Activated effector memory CD4-positive, alpha-beta T cell treated with Interleukin-2 at 50 U/mL for 16 hours (primary cell): ENCODE measurements at places on chromosomes 6 and 20.

DNA sequence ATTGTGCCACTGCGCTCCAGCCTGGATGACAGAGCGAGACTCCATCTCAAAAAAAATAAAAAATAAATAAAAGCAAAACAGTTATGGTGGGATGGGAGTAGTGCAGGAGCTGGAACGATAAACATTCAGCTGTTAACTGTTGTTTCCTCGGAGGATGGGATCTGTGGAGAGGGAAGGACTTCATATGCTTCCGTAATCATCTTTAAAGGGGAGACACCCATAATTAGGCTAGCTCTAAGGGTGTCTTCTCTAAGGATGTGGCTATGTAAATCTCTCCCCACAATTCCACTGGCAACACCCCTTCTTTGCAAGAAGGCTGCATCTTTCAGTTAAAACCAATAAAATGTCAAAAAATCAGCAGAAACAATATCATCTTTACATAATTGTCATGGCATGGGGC is 42.6 kb upstream of the MTHFD1L start:
- no peak for DNase-seq

GRCh38 chr20:51093240-51093763 is 70.4 kb upstream of the KCNG1 start:
- DNase-seq: no peak

GRCh38 chr6:97085772-97086171 is 161.2 kb downstream of the KLHL32 start:
- DNase-seq: no peak

- DNase-seq: no peak
Observed at GRCh38 chr6:42341771-42342553, 109.8 kb downstream of the TRERF1 start.

GRCh38 chr6:107488174-107488874 is 1.6 kb upstream of the SOBP start:
- no peak for DNase-seq

DNA sequence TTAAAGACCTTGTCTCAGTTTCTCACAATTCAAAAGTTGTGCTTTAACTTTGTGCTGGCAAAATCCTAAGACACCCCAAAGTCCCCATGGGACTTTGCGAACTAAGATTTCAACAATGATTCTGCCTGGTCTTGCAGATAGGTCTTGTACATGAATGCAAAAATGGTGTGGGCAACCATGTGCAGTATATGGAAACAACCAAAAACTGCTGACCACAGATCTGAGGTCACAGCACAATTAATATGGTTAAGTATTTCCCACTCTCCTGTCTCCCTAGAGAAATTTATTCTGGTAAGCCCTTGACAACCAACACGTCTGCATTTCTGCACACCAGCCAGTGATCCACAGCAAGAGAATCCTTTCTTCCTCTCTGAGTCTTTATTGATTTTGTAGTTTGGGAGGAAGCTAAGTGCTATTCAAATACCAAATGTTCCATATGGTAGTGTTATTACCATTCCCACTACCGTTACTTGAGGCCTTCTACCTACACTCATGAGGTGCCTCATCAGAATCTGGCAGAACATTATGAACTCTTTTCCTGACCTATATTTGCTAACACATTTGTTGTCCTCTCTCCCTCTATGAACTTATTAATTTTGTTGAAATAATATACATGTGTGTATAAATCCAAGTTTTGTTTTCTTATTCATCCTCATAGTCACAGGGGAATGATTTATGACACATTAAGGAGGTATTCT is 178.7 kb downstream of the ATXN1 start:
- no peak for DNase-seq

- DNase-seq: no peak
Observed at GRCh38 chr6:17349427-17349826, 44.0 kb upstream of the CAP2 start.

DNA sequence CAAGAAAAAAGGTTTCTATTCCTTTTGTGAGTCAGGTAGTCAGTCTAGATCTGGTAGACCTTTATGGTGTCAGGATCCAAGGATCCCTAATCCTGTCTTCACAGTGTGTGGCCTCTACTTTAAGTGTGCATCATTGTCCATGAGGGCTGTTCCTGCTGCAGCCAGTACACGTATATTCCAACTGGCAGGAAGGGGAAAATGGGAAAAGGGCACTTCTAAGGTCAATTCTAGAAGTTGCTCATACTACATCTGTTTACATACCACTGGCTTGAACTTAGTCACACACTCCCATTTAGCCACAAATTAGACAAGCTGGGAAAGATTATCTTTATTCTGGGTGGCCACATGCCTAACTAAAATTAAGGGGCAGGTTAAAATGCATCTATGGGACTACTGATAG is 9.7 kb upstream of the MMS22L start:
- no peak for DNase-seq

DNA sequence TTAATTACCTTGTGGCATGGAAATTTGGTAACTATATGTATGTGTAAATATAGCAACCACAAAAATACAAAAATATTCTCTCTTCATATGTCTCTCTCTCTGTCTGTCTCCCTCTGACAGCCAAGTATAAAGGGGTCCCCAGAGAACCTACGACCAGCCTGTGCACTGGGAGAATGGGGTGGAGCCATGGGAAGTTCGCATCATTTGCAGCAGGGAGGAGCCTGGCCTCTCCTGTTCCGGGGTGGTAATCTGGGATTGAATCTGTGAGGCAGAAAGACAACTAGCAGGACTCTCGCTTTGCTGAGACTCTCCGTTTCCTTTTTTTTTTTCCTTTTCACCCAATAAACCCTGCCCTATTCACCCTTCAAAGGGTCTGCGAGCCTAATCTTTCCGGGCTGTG is 1109.1 kb downstream of the HACE1 start:
- no peak for DNase-seq

DNA sequence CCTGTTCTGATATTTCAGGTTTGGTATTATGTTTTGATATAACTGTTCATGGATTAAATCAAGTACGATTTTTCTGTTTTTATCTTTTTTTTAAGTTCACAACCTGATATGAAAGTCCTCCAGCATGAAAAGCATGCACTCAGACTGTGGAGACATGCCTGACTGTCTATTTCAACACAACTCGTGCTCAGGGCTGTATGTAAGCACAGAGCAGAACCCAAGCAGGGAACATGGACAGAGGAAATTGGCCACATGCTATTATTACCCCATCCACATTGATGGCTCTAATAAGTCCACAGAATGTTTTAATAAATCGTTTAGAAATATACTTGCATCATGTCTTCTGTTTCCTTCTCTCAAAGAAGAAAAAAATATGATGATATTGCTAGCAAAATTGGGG is 730.4 kb downstream of the C6orf118 start:
- DNase-seq: no peak

GRCh38 chr6:158043008-158043407 is 61.3 kb downstream of the SYNJ2 start:
- no peak for DNase-seq

DNA sequence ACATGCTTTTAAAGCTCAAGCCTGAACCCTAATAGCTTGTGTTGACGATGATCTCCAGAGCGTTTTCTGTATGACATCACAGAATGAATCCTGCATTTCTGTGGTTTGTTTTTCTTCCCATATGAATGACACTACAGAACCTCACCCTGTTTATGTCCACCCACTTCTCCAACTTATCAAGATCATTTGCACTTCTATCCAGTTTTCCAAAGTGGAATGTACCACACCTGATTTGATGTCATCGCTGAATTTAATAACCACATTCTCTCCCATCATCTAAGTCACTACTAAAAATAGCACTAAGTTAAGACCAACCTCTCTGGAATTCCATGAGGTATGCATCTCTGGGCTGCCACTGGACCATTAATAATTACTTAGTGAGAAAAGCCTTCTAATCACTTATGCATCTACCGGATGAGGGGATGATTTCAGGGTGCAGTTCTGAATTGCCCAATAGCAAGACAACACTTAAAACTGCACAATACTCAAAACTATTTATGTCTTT is 33.3 kb upstream of the CITED2 start:
- no peak for DNase-seq

DNA sequence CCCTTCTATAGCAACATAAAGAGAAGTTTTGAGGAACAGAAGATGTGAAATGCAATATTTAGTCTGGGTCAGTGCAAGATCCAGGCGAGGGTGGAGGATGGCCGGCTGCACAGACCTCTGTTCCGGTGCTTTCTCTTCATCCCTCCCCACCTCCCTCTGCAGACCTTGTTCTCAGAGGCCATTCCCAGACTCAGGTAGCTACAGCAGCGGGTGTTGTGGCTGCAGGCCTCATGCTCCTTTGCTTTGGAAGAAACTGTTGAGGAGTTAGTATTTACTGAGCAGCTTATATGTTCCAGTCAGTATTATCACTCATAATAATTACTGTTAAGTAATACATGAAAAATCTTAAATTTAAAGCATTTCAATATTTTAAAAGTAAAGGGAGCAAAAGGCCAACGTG is 1.7 kb downstream of the BTN3A3 start:
- no peak for DNase-seq

GRCh38 chr20:24097506-24098245 is 109.1 kb upstream of the GGTLC1 start:
- no peak for DNase-seq

GRCh38 chr20:45469336-45470261 is at the start of gene WFDC2:
WFDC2 (plus strand) TSS chr20:45469753; CDS start chr20:45469782, 29 bp downstream.
- no peak for DNase-seq

DNA sequence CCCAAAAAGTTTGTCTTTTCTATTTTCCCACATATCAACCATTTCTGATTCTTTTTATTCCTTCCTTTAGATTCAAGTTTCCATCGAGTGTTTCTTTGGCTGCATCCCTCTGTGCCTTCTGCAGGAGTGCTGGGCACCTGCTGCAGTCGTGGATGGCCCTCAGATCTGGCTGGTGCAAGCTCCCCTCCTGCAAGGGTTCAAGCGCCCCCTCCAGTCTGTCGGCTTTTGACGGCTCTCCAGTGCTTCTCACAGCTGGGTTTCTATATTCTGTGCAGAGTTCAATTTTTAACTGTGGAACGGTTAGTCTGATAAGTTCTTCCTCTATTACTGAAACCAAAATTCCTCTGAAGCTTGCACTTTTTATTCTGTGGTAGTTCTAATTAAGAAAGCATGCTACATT is 132.1 kb downstream of the HUS1B start:
- no peak for DNase-seq

DNA sequence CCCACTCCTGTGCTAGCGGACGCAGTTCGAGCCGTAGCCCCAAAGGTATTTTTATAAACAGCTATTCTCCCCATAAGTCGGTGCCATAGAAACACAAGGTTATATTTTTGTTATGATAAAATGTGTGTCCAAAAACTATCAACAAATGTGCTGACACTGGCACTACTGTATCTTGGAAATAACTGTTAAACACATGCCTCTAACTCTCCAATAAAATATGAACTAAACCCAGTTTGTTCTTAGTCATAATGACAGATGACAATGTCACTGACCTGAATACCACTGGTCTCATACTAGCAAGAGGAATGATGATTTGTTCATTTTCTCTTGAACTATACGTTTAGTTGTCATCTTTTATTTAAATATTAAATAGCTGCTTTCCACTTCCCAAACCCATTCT is 51.4 kb upstream of the NUP153 start:
- no peak for DNase-seq

DNA sequence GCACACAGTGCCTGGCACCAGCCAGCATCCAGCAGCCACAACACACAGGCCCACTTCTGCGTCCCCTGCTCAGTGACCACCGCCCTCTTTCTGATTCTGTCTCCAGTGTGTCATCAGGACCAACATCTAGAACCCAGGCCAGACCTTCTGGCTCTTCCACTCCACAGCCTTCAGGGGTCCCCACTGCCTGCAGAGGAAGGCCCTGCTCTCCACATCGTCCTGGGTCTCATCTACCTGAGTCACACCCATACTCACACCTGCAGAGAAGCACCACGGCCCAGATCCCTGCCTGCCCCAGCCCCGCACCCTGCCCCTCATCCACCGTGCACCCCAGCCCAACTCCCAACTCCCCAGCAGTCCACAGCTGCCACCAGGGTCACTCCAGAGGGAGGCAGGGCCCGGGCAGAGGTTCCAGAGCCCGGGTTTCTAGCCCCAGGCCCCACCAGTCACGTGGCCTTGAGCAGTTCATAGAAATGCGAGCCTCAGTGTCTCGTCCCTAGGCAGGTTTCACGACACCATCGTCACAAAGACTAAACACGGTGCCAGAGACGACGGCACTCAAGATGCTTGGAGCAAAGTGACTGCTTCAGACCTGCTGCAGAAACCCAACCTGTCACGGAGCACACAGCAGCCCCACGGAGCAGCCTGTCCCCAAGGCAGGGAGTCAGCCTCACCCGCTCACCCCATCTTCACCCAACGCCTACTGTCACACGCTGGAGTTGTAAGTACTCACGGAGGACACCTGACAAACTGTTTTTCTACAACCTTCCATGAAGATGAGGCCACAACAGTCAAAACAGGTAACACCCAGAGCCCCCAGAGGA is 16.1 kb downstream of the TAF4 start:
- DNase-seq: no peak
